ENCODE measurements at places on chromosomes 3 and 15.

- no peak for DNase-seq
Observed at GRCh38 chr3:169255511-169255910, 408.0 kb downstream of the MECOM start.

GRCh38 chr3:53493963-53494791, at the start of gene CACNA1D:
TSS of gene CACNA1D (plus strand) at chr3:53494611. CDS start at chr3:53495167, 556 bp downstream.
- DNase-seq = peak; percentile 64

DNA sequence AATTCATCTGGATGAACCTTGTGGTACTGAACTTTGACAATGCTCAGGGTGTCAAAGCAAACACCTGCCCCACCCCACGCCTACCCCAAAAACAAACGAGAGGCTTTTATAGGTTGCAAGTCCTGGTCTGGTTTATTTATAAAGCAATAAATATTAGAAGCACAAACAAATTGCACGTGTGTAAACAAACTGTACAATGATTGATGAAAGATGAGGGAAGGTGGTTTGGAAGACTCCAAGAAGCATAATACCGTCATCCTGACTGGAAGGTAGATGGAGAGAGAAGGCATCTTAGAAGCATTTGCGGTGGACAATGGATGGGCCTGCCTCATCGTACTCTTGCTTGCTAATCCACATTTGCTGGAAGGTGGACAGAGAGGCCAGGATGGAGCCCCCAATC, 5.2 kb downstream of the ACTC1 start:
- DNase-seq = no peak

- no peak for DNase-seq
Observed at GRCh38 chr15:71110405-71111180, 4.7 kb upstream of the THSD4 start.

DNA sequence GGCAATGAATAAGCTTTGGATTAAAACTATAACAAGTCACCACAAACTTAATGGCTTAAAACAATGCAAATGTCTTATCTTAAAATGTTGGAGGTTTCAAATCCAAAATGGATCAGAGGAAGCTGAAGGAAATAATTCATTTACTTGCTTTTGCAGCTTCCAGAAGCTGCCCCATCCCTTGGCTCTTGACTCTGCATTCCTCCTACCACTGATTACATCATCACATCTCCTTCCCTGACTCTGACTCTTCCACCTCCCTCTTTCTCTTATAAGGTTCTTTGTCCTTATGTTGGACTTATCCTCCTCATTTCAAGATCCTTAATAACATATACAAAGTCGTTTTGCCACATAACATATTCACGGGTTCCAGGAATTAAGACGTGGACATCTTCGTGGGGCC, 982.8 kb upstream of the ROBO1 start:
- DNase-seq = no peak

Measured in frontal cortex (tissue), 4 donors.